Placental epithelial cell (primary cell): ENCODE measurements at places on chromosomes 7 and 10. TPM values are rescaled to one million over a fixed set of nuclear protein-coding genes. Genes with fewer than 3 reads are reported as not detected.

Gene TCF7L2
- total RNA-seq = 3.9 and 7.5 TPM in 2 replicates

Gene EBF3
- total RNA-seq = 3.0 and 5.1 TPM in 2 replicates

Gene ZNF853
- 1.4 and 2.4 TPM in 2 replicates for total RNA-seq

Gene CFAP70
- 0.76 and 5.9 TPM in 2 replicates for total RNA-seq

Gene OR6B1
- not detected in 2 replicates for total RNA-seq

Gene VSTM2A
- total RNA-seq = not detected in 2 replicates

Gene VWA2
- total RNA-seq = under 0.01 TPM in 1 of 2 replicates, not detected in the other

Gene LRRC17
- total RNA-seq = 148 and 183 TPM in 2 replicates
